ENCODE measurements at places on chromosomes 4 and X. TPM values are rescaled to one million over a fixed set of nuclear protein-coding genes. Genes with fewer than 3 reads are reported as not detected.

- DNase-seq: peak; percentile 28
Measured at GRCh38 chr4:15992167-15992485, 29.2 kb upstream of the FGFBP2 start.

DNA sequence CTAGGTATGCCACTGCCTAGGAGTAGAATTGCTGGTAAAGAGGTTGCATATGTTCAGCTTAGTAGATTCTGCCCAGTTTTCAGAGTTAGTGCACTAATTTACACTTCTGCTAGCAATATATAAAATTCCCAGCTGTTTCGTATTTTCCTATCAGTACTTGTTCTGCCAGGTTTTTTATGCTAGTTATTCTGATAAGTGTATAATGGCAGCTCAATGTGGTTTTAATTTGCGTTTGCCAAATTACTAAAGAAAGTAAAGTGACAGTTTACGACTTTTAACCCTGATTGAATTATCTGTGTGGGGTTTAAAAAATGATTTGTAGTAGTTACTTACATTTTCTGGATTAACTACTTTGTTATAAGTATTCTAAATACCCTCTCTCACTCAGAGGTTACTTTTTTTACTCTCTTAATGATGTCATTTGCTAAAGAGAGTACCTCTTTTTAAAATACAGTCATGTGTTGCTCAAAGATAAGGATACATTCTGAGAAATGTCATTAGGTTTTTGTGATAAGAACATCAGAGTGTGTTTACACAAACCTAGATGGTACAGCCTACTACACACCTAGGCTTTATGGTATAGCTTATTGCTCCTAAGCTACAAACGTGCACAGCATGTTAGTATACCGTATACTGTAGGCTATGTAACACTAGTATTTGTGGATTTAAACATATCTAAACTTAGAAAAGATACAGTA, 363.2 kb downstream of the IL15 start:
- DNase-seq: no peak

DNA sequence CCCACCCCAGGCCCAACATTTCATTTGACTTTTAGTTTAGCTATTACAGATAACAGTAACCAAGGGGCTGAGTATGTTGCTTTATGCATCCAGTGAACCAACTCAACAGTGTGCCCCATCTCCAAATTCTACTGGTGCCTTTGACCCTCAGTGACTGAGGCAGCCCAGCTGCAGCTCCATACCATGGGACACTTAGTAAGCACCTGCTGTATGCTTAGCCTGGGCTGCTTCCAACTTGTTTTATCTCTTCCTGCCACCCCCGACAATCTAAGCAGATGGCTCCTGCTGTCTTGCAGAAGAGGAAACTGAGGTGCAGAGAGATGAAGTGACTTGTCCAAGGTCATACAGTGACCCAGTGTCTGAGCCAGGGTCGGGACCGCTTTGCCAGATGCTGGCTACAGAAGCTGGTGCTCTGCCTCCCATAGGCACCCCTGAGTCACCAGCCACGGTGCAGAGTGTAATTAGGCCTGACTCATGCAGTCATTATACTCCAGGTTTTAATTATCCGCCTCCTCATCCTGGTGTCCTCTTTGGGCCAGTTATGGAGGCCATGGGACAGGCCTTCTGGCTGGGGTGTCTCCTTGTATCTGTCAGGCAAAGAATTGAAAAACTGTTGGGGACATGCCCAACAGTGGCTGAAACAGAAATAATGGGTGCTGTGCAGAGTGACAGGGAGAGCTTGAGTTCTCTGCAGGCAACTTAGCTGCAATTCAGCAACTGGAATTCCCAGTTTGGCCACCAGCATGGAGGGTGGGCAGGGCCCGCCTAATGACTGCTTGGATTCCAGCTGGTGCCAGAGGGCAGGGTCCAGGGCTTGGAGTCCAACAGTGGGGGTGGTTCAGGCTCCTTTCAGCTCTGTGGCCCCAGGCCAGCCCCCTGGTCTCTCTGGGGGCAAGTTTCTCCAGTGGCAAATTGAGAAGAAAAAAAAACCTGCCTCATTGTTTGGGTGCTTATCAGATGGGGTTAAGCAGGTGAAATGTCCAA, 8.2 kb upstream of the GPR78 start:
- no peak for DNase-seq

- DNase-seq: no peak
Measured at GRCh38 chr4:80578001-80578400, 242.5 kb downstream of the CFAP299 start.

DNA sequence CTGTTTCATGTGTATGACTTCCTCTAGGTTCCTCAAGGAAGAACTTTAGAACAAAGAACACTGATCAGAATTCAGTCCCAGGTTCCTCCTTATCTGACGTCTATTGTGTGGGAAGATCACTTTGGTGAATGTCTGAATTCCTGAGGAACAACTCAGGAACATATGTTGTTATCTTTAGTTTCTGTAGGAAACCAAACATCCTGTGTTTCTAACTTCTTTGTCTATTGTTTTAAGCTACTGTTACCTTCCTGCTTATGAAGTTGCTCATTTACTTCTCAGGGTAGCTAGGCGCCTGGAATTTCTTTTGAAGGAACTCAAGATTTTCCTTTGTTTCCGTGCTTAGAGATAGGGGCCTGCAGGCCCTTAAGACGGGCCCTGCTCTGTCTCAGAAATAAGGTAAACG, 46.2 kb downstream of the MAGEB5 start:
- DNase-seq: no peak

DNA sequence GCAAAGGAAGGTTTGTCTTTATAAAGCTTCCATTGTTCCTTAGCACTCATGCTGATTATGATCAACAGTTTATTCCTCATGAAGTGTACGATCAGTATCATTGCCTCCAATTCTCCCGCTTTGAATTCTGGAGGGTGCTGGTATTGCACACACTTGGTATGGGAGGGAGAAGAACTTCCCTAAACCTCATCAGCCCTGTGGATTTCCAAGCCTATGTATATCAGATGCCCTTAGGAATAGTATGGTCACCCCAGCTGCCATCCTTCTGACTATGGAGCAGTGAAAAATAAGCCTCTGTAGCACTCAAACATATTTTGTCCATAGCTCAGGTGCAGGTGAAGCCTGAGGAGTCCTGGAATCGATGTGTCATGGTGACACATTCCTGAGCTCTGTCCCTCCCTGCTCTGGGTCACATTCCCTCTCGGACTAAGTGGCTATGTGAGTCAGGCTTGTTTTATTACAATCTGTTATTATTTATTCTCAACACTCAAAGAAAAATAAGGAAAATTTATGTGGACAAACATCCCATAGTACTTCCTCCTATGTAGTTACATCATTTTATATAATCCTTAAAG, 2.0 kb upstream of the ZDHHC9 start:
- no peak for DNase-seq

- DNase-seq: peak; percentile 22
Measured at GRCh38 chr4:45475548-45475947, 648.3 kb downstream of the GABRG1 start.

GRCh38 chr4:180850318-180850940, 1392.8 kb upstream of the TENM3 start:
- DNase-seq: peak; percentile 75

GRCh38 chr4:70943114-70943513, 40.9 kb downstream of the MOB1B start:
- DNase-seq: no peak

The FRG2 gene
- not detected for polyA plus RNA-seq

The IGSF1 gene
- 3.0 TPM for polyA plus RNA-seq

The NCBP2L gene
- polyA plus RNA-seq: not detected

All from brain (organoid and tissue), 16 donors.